RKO (cell line): ENCODE measurements at places on chromosomes 5 and 9.
A peak's percentile ranks its signal among the peaks of the same experiment; 100 is the strongest.

GRCh38 chr5:54969856-54970828 is 15.3 kb downstream of the ESM1 start:
- no peak for DNase-seq

DNA sequence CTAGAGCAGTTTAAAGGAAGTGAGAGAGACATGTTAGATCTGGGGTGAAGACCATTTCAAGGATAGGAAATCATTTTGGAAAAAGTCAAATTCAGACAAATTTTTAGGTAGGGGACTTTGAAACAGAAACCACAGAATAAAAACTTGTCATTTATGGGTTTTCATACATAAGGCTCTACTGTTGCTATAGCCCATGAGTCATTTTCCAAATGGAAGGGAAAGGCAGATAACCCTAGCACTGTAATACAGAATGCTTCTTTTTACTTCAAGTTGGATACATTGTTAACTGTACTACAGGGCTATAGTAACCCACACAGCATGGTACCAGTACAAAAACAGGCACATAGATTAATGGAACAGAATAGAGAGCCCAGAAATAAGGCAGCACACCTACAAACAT is 455.4 kb downstream of the EBF1 start:
- no peak for DNase-seq

GRCh38 chr9:134663753-134664415 is 22.3 kb downstream of the COL5A1 start:
- DNase-seq, result no peak

DNA sequence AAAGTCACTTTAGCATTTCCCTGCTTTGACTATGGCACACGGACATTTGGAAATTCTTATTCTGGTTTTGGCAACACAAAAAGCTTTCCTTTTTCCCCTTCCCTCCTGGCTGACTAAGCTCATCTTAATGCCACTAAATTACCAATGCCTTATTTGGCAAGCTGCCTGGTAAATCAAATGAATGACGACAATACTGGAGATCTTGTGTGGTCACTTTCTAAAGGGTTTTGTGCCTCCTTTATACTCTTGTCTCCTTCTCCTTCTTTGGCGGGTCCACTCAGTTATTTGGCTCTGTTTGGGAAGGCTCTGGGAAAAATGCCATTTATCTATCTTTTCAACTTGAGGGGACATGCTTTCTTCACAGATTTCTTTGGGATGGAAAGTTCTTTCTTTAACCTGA is 34.9 kb downstream of the SH3GL2 start:
- peak; percentile 20 for DNase-seq

DNA sequence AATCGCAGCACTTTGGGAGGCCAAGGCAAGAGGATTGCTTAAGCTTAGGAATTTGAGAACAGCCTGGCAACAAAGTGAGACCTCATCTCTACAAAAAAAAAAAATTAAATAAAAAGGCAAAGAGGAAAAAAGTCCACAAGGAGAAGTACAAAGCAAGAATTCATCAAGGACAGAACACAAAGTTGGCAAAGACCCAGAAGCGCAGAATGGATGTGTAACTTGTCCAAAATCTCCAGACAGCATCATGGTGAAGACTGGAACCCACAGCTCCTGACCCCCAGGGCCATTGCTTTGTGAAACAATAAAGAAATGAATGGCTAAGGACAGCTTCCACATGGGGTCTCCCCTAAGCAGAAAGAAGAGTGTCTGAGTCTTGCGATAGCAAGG is 7.8 kb downstream of the HSD17B3 start:
- no peak for DNase-seq

GRCh38 chr5:149147676-149148075 is 6.4 kb downstream of the ABLIM3 start:
- no peak for DNase-seq

- no peak for DNase-seq
Observed at GRCh38 chr9:82865524-82865923, 197.4 kb downstream of the RASEF start.

GRCh38 chr9:16221822-16222547 is 648.5 kb downstream of the BNC2 start:
- DNase-seq, result no peak
